A375 (cell line): ENCODE measurements at places on chromosomes 5 and 9. TPM values are rescaled to one million over a fixed set of nuclear protein-coding genes. Genes with fewer than 3 reads are reported as not detected.

The TMEM232 gene
- 0.45 and 2.4 TPM in 2 replicates for total RNA-seq

The CORO2A gene
- total RNA-seq: 3.7 and 4.1 TPM in 2 replicates

The NEURL1B gene
- 0.11 and 0.24 TPM in 2 replicates for total RNA-seq

The CENPP gene
- total RNA-seq: 14.2 and 15.4 TPM in 2 replicates

The STK32A gene
- 0.19 and 0.49 TPM in 2 replicates for total RNA-seq

The BTNL8 gene
- 0.57 and 0.72 TPM in 2 replicates for total RNA-seq

The MARCHF3 gene
- total RNA-seq: 0.27 and 0.83 TPM in 2 replicates
